Activated CD8-positive, alpha-beta T cell treated with anti-CD3 and anti-CD28 coated beads for 36 hours (primary cell): ENCODE measurements at places on chromosomes 3 and 15.
A peak's percentile ranks its signal among the peaks of the same experiment; 100 is the strongest.

DNA sequence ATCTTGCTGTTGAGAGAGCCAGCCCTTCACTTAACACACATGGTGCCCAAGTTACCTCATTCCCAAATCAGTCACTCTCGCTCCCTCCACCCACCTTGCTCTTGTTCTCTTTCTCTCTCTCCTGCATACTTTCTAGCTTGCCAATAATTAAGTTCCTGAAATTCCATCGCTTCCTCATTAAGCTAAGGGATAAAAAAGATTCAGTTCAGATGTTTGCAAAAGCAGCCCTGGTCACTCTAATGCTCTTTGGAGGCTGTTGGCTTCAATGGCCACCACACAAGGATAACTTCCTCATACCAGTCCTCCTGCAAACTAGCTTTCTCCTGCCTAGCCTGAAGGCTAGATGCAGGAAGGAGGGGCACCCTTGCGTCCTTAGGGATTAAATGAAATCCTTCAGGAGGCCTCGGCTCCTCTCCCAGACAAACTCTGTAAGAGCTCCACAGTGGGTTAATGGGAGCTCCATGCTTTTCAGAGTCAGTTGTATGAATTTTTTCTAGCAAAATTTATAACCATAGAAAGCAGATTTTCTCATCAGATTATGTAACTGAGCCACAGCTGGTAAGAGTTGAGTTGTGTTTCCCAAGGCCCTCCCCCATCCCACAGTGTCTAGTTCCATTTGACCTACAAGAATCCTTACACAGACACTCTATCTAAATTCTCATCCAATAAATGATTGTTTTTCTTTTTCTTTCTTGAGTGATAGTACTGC is 176.6 kb upstream of the TRIM42 start:
- H3K4me3 ChIP-seq = no peak overlapping the region
- DNase-seq = no peak
- no peaks in the 10 kb centered on the region for H3K36me3 ChIP-seq
- no peak overlapping the region for H3K27ac ChIP-seq

DNA sequence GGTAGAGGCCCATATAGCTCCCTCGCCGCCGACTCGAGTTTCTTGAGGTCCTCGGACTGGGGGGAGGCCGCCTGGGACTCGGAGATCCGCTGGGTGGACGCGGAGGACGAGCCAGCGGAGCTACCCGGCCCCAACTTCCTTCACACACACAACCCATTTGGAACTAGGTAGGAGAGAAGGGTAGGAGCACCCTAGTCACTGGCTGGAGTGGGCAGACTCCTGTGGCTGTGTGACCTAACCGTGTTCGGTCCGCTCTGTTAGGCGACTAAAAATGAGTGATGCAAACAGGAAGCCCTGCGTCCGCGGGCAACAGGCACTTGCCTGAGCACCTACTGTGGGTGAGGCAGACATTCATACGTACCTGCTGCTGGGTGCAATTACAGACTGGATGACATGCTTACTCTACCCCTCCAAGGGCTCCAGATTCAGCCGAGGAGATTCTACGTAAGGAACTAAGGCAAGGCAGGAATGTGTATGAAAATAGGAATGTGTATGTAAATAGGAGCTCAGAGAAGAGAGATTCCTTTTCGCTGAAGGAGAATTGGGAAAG is 4.6 kb upstream of the SIN3A start:
- H3K4me1 ChIP-seq = peaks cover 5% of the 10 kb centered on the region
- H3K4me3 ChIP-seq = peak overlapping the region; percentile 96
- H3K27ac ChIP-seq = peak overlapping the region; percentile 84
- no peaks in the 10 kb centered on the region for H3K27me3 ChIP-seq
- peak; percentile 82 for DNase-seq
- H3K36me3 ChIP-seq = peaks cover 6% of the 10 kb centered on the region

- DNase-seq = no peak
- no peak overlapping the region for H3K4me3 ChIP-seq
- peaks cover 65% of the 10 kb centered on the region for H3K36me3 ChIP-seq
- H3K27me3 ChIP-seq = no peaks in the 10 kb centered on the region
- H3K4me1 ChIP-seq = peaks cover 2% of the 10 kb centered on the region
- no peak overlapping the region for H3K27ac ChIP-seq
Measured at GRCh38 chr3:136465296-136465695, 215.2 kb downstream of the PCCB start.

DNA sequence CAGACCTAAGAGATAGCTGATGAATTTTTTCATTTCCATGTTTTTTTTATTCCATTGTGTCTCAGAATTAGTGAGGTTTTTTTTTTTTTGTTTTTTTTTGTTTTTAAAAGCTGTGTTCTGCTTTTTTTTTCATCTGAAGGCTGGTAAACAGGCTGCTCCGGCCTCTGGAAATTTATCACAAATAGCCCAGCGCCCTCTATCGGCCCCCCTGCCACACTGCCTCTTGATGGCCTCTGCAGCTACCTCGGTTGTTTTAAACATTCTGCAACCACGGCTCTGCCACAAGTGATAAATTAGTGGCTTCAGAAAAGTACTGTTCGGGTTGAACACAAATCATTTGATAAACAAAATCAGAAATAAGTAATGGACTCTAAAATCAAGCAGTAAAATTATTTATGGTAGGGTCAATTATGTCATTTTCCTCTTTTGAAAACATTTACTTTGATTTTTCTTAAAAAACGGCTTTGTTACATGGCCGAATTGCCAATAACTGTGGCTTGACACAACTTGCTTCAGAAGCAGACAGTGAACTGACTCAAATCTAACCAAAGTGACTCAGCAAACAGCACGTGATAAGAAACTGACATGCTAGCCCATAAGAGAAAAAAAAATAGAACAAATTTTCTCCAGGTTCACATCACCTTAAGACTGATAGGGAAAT is 87.8 kb downstream of the RSL24D1 start:
- no peaks in the 10 kb centered on the region for H3K36me3 ChIP-seq
- no peak overlapping the region for H3K27ac ChIP-seq
- H3K4me1 ChIP-seq = no peaks in the 10 kb centered on the region

DNA sequence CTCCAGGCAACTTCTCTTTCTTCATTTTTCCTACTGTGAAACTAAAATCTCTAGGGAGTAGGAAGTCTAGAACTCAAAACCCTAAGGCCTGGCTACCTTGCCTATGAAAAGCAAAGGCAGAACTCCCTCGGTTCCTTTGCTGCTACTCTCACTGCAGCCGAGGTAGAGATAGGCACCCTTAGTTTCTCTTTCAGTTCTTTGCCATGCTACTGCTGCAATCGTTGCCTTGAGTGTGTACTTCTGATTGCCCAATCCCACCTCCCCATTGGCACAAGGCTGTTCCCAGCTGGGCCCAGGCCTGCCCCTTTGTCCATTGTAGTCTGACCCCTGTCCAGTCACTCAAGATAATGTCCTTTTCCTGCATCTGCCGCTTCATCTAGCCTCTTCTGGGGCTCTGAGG is 92.3 kb upstream of the MRPS22 start:
- H3K36me3 ChIP-seq = no peaks in the 10 kb centered on the region
- H3K27me3 ChIP-seq = peaks cover 28% of the 10 kb centered on the region
- no peak for DNase-seq
- H3K4me1 ChIP-seq = no peaks in the 10 kb centered on the region
- no peak overlapping the region for H3K27ac ChIP-seq
- H3K4me3 ChIP-seq = no peak overlapping the region

DNA sequence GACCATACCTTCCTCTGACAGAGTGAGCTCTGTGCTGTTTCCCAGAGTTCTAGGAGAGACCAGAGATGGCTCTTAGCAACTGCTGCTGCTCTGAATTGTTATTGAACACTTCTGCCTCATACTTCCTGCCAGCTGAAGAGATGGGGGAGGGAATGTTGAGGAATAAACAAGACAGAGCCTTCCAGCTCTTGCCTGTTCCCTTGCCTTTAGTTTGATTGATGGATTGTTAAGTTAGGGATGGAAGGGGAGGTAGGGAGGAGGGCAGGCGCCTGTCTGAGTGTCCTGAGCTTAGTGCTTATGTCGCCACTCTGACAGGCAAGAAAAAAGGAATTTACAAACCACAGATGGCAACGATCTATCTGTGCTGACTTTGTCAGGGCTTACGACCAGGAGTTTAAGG is 42.8 kb downstream of the ZNF609 start:
- peaks cover 45% of the 10 kb centered on the region for H3K36me3 ChIP-seq
- no peak for DNase-seq
- H3K4me3 ChIP-seq = peak overlapping the region; percentile 31
- peaks cover 81% of the 10 kb centered on the region for H3K4me1 ChIP-seq
- peak overlapping the region; percentile 82 for H3K27ac ChIP-seq

DNA sequence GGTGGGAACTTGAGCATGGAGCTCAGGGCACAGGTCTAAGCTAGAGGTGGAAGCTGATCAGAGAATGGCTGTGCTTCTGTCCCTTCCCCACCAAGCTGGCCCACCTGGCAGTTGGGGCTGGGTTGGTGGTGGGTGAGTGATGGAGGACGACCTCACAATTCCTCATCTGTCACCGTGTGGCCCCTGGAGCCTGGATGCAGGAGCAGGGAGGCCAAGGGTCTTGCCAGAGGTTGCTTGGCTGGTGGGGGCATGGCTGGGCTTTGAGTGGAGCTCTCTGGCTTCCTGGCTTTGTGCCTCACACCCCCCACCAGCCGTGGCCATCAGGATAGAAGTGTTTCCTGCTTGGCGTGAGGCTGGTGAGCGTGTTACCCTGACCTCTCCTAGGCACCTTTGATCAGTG is 36.0 kb downstream of the FBLN2 start:
- no peak overlapping the region for H3K4me3 ChIP-seq
- peaks cover 13% of the 10 kb centered on the region for H3K4me1 ChIP-seq
- H3K36me3 ChIP-seq = no peaks in the 10 kb centered on the region
- DNase-seq = no peak
